Activated CD4-positive, alpha-beta T cell treated with anti-CD3 and anti-CD28 coated beads for 4 hours (primary cell): ENCODE measurements at places on chromosomes 5 and 9.
A peak's percentile ranks its signal among the peaks of the same experiment; 100 is the strongest.

DNA sequence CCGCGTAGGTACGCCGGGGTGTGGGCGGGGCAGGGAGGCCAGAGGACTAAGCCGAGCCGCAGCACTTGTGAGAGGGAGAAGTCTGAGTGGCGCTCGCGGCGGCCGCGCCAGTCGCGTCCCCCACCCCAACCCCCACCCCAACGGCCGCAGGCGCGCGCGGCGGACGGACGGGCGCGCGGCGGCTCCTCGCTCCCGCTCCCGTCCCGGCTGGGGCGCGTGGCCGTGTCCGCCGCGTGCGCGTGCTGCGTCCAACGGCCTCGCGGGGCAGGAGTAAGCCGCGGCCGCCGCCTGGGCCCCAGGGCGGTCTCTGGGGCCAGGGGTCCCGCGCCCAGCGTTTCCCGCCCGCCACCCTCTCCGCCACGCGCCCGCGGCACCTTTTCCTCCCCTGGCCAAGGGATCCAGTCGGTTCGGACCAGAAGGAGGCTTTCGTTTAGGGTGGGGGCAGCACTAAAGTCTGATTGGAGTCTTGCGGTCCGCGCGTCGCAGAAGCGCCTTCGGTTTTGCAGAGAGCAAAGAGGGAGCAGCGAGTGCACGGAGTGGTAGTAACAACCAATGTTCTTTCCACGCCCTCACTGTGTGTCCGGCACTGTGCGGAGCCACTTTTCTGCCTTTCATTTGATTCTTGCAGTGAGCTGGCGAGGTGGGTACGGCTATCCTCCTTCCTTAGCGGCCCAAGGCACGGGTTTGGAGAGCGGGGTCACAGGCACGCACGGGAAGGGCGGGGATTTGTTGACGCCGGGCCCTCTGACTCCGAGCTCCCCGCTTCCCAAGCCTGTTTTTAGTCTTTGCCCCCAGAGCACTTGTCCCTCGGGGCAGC, 483 bp downstream of the G3BP1 start:
- peak; percentile 36 for DNase-seq

DNA sequence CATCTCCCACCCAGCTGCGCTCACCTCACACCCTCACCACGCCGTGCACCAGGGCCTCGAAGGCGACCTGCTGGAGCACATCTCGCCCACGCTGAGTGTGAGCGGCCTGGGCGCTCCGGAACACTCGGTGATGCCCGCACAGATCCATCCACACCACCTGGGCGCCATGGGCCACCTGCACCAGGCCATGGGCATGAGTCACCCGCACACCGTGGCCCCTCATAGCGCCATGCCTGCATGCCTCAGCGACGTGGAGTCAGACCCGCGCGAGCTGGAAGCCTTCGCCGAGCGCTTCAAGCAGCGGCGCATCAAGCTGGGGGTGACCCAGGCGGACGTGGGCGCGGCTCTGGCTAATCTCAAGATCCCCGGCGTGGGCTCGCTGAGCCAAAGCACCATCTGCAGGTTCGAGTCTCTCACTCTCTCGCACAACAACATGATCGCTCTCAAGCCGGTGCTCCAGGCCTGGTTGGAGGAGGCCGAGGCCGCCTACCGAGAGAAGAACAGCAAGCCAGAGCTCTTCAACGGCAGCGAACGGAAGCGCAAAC, 1.1 kb downstream of the POU4F3 start:
- no peak for DNase-seq

DNA sequence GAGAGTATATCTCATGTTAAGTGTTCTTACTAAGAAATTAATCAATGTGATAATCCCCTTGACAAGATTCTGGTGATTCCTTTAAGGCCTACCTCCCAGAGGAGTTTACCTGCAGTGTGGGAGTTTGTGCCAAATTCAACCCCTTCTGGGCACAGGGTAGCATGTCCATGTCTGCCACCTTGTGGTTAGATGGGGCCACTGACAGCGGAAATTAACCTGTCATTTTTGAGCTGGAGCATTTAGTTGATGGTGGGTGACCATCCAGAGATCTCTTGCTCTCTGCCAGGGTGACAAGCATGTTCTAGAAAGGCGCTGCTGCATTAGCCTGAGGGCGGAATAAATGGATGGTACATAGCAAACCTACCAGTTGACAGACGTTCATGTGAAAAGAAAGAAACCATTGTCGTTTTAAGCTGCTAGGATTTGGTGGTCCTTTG, 132.2 kb downstream of the FBXO4 start:
- DNase-seq: peak; percentile 52

GRCh38 chr5:80182809-80183580, 72.9 kb downstream of the SERINC5 start:
- DNase-seq: no peak

DNA sequence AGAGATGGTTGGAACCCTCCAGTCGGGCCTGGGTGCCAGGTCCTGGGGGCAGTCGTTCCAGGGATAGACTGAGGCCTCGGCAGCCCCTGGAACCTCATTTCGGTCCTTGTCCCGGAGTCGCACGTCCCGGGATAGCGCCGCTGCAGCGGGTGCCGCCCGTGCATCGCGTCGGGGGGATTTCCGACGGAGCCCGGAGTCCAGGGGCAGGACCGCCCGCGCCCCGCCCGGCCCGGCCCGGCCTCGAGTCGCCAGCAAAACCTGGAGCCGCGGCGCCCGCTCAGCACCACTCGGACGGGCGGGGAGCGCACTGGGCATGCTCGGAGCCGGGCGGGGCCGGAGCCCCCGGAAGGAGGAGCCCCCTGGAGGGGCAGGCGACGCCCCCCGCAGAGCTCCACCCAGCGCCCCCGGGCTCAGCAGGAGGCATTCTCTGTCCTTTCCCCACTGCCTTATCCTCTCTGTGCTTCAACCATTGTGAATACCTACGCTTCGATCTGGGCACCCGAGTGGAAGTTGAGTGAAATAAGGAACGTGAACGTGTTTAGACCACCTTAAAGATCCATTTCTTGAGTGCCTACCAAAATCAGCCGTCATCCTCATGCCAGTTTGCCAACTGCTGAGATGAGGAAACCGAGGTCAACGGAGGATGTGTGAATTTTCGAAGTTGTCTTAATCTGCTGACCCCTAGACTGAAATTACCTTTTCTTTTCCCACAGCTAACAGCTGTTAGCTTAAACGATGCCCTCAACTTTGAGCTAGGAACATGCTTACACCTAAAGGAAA, 1.7 kb upstream of the PTPN3 start:
- no peak for DNase-seq

DNA sequence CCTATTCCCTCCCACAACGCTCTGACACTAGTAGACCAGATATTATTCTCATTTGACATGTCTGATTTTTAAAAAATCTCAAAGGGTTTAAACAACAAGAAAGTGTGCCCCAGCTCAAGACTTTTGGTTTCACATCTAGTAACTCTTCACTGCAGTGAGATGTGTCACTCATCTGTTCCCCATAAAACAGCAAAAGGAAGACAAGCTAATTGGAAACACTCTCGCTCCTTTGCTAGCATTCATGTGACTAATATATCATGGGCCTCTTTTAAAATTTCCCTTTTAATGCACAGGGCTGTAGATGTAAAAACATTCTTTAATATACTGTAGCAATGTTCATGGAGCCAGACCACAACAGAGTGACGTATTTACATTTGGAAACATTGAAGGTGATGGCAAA, 372.6 kb downstream of the ZNF608 start:
- DNase-seq: no peak
